ENCODE measurements at places on chromosomes 1 and 21. TPM values are rescaled to one million over a fixed set of nuclear protein-coding genes. Genes with fewer than 3 reads are reported as not detected.

Gene WNT9A
- 1.3 TPM for total RNA-seq

Gene LENEP
- 0.18 TPM for total RNA-seq

Gene RIPPLY3
- not detected for total RNA-seq

Gene SASS6
- total RNA-seq: 2.3 TPM

Gene TGFBR3
- 7.3 TPM for total RNA-seq

Gene RPF1
- 31.7 TPM for total RNA-seq

Gene C1orf94
- total RNA-seq: not detected

Gene VHLL
- 0.09 TPM for total RNA-seq

Gene KRTAP8-1
- total RNA-seq: not detected

Gene RPTN
- 0.19 TPM for total RNA-seq

Gene TUT4
- 16.8 TPM for total RNA-seq

Gene SYNC
- 12.3 TPM for total RNA-seq

Gene PGM1
- 29.5 TPM for total RNA-seq

Gene PPM1J
- total RNA-seq: 0.85 TPM

Gene SAMSN1
- 6.5 TPM for total RNA-seq

Gene LCE2C
- not detected for total RNA-seq

Gene LINGO4
- total RNA-seq: not detected

Gene TMEM52
- total RNA-seq: 0.09 TPM

Gene GBP5
- 0.09 TPM for total RNA-seq

Gene THEM5
- not detected for total RNA-seq

Gene TCHH
- total RNA-seq: under 0.01 TPM

Gene ANGPTL3
- not detected for total RNA-seq

Gene NECTIN4
- total RNA-seq: 0.19 TPM

Gene SPRR2F
- total RNA-seq: not detected

Gene CALML6
- total RNA-seq: not detected

All from endothelial cell of coronary artery (primary cell).